ENCODE measurements at places on chromosomes 3 and 15.

GRCh38 chr3:22117751-22118346, 366.8 kb upstream of the ZNF385D start:
- no peak for DNase-seq

DNA sequence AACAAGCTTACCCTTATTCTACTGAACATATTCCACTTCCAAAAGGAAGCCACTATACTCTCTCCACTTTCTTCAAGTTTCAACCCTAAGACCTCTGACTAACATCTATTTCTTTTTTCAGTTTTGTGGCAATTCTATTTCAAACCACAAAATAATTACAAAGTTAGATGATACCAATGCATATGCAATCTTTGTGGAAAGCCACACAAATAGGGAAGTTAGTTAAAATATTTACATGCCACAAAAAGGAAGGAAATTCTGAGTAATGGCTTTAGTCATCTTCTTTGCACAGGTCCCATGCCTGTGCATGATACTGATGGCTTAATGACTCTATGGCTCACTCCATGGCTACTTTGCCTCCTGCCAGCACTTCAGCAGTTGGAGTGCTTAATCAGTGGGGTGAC, 57.0 kb upstream of the MCTP2 start:
- no peak for DNase-seq

DNA sequence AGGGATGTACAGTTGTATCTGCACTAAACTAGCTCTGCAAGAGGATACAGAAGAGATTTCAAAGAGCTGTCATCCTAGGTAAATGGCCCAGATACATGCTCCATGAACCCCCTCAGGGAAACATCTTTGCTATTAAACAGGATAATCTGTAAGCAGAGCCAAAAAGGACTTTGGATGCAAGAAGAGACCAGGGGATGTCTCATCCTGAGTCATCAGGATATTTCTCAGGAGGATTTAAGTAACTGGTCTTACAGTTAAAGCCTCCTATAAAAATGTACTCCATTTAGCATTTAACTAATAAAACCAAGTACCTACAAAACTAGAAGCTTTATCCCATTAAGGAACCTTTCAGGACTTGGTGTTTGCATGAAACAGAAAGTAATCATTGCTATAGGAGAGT, 48.2 kb upstream of the PHLDB2 start:
- DNase-seq = no peak

GRCh38 chr3:194080913-194081800, 54.8 kb upstream of the HES1 start:
- no peak for DNase-seq

DNA sequence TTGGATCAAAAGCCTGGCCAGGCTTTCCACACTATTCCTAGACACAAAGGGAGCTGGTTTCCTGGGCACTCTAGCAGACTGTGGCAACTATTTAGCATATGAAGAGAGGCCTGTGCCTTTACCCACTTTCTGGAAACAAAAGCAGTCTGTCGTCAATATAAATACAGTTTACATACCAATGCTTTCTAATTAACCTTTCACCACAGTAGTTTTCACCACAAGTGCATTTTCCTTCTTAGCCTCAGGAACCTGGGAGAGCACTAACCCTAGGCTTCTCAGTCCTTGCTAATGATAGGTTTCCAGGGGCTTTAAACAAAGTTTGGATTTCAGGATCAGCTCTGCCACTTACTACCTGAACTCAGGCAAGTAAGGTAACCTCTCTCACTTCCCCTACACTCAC, 499.1 kb downstream of the MAGI1 start:
- DNase-seq = no peak

All from stimulated activated CD8-positive, alpha-beta memory T cell treated with anti-CD3 and anti-CD28 coated beads, Interleukin-7, amount 100 ng/mL, for 1 hour (primary cell).